Immature natural killer cell (primary cell): ENCODE measurements at places on chromosomes 7 and 10. TPM values are rescaled to one million over a fixed set of nuclear protein-coding genes. Genes with fewer than 3 reads are reported as not detected.
A peak's percentile ranks its signal among the peaks of the same experiment; 100 is the strongest.

DNAH11 gene
- polyA plus RNA-seq, result not detected

POMZP3 gene
- 10.9 TPM for polyA plus RNA-seq

FMC1 gene
- polyA plus RNA-seq, result 35.9 TPM

HYAL4 gene
- polyA plus RNA-seq, result not detected

SPAM1 gene
- not detected for polyA plus RNA-seq

GPR37 gene
- polyA plus RNA-seq, result not detected

AQP1 gene
- polyA plus RNA-seq, result not detected

KCNMA1 gene
- polyA plus RNA-seq, result not detected

SDK1 gene
- not detected for polyA plus RNA-seq

DNA sequence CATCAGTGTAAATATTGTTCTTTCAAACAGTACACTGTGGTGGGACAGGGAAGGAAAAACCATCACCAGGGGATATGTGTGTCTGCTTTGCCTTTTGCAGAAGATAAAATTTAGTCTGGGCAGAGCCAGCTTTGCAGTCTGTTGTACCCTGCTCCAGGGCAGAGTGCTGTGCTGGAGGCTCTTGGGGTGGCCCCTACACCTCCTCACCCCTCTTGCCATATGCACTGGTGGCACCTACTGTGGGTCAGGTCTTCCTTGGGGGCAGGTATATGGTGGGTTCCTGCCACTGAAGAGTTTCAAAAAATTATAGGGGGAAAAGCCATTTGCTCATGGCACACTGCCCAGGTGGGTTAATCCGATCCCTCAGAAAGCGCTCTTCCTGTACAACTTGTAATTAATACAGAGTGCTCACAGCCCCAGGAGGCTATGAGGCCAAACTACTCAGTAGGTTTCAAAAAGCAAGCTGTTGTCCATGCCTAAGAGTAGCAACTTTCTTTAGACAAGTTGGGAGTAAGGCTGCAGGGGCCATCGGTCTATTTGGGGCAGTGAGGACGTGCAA is 112.7 kb upstream of the BMPER start:
- DNase-seq, result no peak

DNA sequence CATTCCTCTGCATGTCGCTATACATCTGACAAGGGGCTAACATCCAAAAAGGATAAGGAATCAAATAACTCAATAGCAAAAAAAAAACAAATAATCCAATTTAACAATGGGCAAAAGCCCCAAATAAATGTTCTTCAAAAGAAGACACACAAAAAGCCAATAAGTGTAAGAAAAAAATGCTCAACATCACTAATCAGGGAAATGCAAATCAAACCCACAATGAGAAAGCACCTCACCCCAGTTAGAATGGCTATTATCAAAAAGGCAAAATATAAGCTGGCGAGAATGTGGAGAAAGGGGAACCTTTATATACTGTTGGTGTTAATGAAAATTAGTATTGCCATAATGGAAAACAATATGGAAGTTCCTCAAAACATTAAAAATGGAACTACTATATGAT is 14.3 kb downstream of the ARHGAP12 start:
- no peak for DNase-seq

- DNase-seq, result no peak
Observed at GRCh38 chr7:52507546-52508255, 527.7 kb upstream of the POM121L12 start.

- no peak for DNase-seq
Observed at GRCh38 chr7:103349805-103350204, 2.4 kb downstream of the PSMC2 start.

DNA sequence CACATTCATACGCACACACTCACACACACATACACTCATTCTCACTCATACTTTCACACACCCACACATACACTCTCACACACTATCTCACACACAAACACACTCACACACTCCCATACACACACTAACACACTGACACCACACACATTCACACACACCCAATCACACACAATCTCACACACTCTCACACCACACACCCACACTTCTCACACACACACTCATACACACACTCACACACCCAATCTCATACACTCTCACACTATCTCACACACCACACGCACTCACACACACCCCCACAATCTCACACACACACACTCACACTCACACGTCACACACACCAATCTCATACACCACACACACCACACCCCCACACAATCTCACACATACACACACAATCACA is 71.0 kb downstream of the GLRX3 start:
- no peak for DNase-seq

GRCh38 chr7:155348806-155349205 is 51.1 kb downstream of the INSIG1 start:
- no peak for DNase-seq

- no peak for DNase-seq
Observed at GRCh38 chr10:34814913-34815184, 247 bp downstream of the PARD3 start.

- no peak for DNase-seq
Observed at GRCh38 chr7:91668217-91668616, 212.3 kb downstream of the MTERF1 start.

DNA sequence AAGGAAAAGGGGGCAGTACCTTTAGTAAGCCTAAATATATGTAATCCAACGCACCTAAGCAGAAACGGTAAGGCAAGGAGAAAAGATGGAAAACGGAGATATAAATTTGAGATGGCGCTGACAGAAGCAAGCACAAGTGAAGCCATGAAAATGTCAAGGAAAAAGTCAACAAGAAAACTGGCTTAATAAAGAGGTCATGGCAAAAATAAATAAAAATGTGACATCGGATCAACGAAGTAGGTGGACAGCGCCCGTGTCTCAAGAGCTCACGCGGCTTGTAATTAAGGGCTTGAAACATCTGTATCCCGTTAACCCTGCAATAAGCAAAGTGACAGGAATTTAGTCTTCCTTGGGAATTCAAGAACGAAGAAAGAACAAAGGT is 611 bp downstream of the NDUFA5 start:
- no peak for DNase-seq

DNA sequence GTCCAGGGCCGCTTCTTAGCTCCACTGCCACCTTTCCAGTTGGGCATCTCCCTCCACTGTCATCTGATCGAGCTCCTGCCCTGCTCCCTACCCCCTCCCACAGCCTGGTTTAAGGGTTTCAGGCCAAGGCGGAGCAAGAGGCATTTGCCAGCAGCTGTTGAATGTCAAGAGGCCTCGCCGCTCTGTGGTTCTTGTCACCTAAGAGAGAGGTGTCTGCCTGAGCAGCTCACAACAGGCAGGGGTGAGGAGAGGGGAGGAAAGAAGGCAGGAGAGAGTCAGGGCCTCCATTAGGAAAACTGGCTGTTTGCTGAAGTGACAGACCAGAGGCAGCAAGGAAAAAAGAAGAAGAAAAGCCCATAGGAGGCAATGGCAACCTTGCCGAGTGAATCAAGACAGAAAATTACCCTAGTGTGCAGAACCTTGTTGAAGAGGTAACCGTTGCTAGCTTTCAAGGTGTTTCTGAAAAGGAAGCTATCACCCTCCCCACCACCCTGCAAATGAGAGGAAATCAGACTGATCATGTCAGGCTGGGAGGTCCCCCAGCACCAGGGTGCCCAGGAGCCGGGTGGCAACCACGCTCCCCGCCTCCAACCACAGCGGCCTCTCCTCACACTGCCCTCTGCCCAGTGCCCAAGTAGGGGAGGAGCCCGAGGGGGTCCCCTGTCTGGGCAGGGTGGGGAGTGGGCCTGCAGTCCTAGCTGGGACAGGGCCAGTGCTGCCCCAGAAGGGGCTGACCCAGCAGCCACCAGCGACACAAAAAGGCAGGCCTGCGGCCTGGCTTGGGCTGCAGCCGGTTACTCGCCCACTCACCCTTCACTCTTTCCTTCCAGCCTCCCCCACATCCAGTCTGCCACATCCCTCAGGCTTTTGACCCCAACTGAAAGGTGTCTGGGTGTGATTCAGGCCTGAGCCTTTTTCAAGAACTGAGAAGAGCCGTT is 7.1 kb downstream of the GATA3 start:
- peak; percentile 82 for DNase-seq

DNA sequence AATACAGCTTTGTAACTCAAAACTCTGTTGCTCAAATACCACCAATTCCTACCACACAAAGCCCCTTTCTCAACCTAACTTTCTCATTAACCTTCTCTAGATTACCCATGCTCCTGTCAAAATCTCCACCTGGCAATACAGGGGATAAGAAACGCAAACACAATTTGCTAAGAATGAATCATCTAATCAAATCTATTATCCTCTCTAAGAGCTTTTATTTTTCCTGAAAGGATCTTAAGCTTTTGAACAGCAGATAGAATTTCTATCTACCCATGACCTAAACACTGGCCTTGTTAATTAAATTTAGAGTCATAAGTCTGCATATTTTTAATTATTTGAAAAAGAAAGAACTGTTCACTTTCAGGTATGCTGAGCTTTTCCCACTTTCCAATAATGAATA is 98.3 kb downstream of the HBP1 start:
- no peak for DNase-seq

- DNase-seq, result no peak
Observed at GRCh38 chr10:133403784-133404183, 9.8 kb downstream of the MTG1 start.

DNA sequence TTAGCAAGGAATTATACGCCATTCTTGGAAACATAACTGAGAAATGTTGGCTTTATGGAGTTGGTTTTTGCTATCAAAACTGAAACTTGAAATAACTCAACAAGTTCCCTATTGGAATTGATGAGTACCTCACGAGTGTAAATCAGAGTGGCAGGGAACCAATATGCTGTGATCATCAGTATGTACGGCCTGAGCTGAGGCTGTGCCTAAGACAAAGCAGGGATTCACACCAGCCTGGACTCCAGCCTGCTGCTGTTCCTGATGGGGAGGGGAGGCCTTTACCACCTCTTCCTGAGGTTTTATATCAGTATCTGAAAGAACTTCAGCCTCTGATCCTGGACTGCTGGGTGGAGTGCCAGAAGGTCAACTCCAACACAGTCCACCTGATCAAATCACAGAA is 52.7 kb downstream of the CRTAC1 start:
- DNase-seq, result no peak

DNA sequence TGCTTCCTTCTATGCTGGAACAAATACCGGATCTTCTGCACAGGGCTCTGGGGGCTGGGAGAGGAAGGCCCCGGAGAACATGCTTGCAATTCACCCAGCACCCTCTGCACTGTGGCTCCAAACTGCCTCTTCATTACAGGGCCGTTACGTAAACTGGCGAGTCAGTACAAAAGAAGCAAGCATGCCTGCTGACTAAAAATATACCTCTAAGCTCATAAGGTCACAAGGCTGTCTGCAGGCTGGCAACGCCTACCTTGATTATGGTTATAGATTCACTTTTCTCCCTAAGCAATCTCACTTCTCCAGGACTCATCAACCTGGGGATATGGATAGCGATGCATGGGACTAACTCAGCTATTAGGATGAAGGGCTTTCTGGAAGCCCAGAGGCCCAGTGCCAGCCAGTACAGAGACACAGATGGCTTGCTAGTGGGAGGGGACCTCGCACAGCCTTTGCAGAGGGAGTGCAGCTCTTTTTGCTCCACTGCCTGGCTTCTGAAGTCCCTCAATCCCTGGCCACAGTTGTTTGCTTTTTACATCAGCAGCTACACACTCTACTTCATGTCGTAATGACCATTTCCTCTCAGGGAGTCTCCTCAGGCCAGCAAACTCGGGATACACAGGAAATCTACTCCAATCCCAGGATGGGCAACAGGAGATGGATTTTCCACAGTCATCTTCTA is 96.1 kb downstream of the SH3PXD2A start:
- DNase-seq, result no peak

GRCh38 chr7:156582591-156583123 is 57.9 kb upstream of the RNF32 start:
- no peak for DNase-seq

GRCh38 chr7:122883049-122883680 is 3.1 kb downstream of the CADPS2 start:
- no peak for DNase-seq

DNA sequence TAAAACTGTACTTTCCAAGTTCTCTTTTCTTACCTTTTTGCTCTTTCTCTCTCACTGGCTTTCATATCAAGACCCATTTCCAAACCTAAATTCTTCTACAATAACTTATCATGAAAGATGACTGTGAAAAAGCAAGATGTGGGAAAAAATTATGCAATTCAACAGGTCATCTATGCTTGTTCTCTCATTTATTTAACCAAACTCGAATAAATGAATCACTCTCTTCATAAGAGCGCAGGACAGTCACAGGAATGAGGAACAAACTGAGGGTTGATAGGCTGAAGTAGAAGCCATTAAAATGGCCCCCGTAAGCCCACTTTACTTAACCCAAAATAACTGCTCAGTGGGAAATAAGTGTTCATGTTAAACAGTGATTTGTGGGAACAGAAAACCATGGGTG is 1289.7 kb upstream of the SORCS1 start:
- no peak for DNase-seq

- no peak for DNase-seq
Observed at GRCh38 chr7:81956520-81956919, 186.7 kb upstream of the HGF start.

DNA sequence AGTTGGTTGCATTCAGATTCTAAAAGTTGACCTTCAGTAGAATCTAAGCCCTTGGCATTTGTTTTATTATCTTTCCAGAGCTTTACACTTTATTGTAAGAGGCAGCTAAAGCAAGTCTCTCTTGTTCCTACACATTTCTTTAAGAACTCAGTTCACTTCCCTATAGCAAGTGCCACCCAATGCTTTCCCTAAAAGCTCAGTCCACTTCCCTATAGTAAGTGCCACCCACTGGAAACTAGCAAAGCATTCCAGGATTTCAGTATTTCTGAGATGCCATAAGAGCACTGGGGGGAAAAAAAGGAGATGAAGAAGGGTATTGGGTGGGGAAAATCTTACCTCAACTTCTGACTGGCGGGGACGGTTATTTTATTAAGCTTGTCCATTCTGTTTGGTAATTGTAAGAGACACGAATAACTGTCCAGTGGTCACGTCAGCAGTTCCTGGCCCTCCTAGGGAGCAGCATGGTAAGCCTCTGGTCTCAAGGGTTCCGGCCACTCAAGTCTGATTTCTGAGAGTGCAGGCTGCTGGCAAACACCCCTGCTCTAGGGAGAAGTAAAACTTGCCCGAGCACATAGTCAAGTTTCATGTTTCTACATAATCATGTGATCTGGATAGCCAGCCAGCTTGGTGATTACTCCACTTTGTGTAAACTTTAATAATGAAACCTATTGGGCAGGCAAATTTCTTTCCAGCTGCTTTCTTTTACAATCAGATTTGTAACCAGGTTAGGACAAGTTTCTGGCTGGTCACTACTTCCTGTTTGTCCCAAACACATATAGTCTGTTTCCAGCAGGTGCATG is at the start of gene BLNK:
BLNK (minus strand) TSS at position 554 of the 800 bp plus-strand sequence; CDS start at position 383, 171 bp downstream.
- no peak for DNase-seq

DNA sequence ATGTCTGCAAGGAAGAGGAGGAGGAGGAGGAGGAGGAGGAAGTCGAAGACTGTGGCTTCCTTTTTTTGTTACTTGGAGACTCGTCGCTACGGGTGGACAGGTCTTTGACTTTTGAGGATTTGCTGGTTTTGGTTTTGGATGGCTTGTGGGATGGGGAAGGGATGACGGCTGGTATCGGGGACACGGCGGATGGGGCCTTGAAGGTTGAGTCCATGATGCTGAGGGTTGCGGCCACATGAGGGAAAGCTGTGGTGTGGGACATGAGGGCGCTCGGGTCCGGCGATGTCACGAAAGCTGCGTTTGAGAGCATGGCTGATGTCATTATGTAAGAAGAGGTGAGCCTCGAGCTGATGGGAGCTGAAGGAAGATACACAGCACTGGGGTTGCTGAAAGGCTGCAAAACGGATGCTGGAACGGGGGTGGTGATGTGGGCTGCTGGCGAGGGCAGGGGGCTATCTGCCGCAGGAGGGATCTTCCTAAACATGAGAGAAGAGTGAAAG is 33.1 kb upstream of the EFCAB10 start:
- DNase-seq, result no peak

- no peak for DNase-seq
Observed at GRCh38 chr7:27248911-27249723, 6.5 kb downstream of the EVX1 start.
